ENCODE measurements at places on chromosomes 3 and 15.
A peak's percentile ranks its signal among the peaks of the same experiment; 100 is the strongest.

DNA sequence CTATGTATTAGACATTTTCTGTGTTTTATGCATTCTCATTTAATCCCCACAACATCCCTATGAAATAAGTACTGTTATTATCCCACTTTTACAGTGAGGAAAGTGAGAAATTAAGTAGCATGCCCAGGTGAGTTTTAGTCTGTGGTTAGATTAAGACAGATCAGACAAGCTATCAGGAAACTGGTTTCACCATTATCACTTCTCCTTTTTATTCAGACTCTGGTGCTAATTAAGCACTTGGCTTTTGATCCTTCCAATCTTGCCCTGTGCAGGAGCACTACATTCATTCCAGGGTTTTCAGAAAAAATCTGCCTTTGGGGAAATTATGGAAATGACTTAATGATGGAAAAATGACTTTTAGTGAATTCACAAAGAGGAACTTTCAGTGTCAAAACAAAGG is 115.2 kb downstream of the TMEM108 start:
- DNase-seq, result no peak

DNA sequence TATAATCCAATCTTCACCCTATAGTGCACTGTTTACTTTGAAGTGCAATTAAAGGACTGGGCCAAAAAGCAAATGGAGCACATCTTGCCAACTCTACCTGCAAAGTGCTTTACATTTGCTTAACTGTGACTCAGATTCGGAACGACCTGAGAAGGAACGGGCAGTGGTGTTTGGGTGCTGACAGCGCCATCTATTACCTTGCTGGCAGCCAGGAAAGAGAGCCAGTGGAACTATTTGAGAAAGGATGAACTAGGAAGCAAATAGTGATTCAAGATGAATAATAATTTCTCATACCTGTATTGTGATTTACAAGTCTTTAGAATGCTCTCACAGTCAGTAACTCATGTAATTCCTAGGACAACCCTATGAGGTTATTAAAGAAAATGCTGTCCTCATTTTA is 312.9 kb downstream of the PDCD6IP start:
- DNase-seq, result no peak

DNA sequence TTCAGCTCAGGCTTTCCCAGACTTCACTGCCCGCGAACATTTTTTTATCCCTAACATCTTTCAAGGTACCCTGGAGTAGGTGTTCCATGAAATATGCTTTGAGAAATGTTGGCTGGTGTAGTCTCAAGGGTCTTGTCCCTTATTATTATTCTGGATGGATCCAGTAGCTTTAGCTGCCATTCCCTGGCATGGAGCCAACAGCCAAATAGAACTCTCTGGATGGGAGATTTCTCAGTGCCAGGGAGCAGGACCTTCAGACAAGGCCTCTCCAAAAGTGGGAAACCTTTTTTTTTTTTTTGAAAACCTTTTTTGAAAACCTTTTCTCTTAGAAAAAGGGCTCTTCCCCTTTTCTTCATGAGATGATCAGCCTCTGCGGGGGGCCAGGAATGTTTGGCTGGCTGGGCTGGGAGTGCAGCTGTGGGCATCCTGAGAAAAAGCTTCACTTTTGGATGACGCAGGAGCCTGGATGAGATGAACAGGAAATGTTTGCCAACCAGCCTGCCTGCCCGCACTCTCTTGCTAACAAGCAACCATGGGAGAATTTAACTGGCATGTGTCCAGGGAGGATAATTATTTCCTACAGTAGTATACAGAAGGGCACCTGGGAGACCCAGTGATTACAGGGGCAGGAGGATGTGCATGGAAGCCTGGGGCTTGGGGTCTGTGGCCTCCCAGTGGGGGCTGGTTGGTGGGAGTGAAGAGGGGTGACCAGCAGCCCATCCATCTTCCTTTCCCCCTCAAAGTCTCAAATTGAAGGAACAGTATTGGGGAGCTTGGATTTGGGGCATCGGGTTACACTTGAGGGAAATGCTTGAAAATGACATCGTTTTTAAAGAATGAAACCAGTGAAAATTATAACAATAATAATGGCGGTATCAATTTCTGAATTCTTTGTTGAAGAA is 109.1 kb upstream of the LRIG1 start:
- peak; percentile 46 for DNase-seq

DNA sequence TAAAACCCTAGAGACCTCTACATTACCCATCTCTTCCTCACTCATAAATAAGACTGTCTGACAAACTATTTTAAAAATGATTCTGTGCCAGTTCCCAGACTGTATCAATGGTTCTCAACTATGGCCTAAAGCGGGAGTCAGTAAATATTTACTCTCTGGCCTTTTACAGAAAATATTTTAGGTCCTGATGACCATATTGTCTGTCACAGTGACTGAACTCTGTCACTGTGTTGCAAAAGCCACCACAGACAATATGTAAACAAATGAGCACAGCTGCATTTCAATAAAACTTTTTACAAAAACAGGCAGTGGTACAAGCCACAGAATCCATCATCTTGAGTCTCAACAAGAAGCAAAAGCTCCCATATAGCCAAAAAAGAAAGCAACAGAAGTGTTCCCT is 45.4 kb downstream of the PLOD2 start:
- DNase-seq, result no peak

GRCh38 chr3:18216996-18217395 is 208.1 kb downstream of the SATB1 start:
- DNase-seq, result no peak

DNA sequence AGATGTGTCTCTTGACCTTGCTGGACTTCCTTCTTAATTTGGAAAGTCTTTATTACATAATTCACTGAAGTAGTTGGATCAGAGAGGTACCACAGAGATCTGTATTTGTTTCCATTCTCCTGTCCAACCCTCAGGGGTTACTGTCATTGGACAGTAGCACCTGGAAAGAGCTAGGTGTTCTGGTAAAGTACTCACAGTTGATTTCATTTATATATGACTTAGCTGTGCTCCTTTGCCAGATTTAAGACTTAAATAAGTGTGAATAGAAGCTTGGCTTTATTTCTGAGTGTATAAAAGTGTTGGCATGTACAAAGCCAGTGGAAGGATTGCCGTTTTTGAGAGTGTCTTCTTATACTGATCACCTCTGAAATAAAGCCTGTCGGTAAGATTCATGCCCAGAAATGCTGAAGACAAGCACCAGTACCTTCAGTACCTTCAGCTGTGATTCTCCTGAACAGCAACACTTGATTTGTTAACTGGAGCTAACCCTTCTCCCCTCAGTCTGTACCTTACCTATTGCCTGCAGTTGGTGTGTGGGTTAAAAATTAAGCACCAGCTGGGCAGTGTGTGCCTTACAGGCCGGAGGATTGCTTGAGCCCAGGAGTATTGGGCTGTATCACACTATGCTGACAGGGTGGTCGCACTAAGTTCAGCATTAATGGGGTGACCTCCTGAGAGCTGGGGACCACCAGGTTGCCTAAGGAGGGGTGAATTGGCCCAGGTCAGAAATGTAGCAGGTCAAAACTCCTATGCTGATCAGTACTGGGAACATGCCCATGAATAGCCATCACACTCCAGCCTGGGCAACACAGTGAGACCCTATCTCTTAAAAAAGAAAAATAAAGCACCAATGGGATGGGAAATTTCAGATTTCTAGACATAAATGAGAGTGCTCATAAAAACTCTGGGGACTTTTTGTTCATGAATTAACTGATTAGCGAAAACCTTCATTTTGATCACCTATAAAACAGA is 197.7 kb downstream of the FNDC3B start:
- no peak for DNase-seq

GRCh38 chr15:28904003-28904402 is 18.2 kb downstream of the APBA2 start:
- DNase-seq, result no peak

Measured in renal pelvis (tissue), 12 donors.